ENCODE measurements at places on chromosomes 3 and 15.

GRCh38 chr3:60101621-60102020, 1051.8 kb upstream of the CFAP20DC start:
- no peak for DNase-seq

GRCh38 chr3:16496008-16496407, 17.5 kb downstream of the RFTN1 start:
- DNase-seq, result no peak

DNA sequence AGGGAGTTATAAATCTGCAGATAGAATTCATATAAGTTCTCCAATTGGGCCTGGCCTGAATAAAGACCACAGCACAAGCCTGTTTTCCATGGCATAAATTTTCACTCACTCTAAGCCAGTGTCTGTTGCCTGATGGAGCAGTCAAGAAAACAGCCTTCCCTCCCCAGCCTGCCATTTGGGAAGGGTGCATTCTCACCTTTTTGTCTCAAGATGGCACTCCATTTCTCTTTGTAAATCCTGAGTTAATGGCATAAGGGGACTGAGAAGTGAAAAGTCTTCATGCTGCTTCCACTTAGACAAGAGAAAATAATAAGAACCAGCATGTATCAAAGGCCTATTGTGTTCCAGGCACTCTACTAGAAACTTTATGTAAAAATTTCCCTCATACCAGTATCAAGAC, 115.6 kb upstream of the MANF start:
- no peak for DNase-seq

DNA sequence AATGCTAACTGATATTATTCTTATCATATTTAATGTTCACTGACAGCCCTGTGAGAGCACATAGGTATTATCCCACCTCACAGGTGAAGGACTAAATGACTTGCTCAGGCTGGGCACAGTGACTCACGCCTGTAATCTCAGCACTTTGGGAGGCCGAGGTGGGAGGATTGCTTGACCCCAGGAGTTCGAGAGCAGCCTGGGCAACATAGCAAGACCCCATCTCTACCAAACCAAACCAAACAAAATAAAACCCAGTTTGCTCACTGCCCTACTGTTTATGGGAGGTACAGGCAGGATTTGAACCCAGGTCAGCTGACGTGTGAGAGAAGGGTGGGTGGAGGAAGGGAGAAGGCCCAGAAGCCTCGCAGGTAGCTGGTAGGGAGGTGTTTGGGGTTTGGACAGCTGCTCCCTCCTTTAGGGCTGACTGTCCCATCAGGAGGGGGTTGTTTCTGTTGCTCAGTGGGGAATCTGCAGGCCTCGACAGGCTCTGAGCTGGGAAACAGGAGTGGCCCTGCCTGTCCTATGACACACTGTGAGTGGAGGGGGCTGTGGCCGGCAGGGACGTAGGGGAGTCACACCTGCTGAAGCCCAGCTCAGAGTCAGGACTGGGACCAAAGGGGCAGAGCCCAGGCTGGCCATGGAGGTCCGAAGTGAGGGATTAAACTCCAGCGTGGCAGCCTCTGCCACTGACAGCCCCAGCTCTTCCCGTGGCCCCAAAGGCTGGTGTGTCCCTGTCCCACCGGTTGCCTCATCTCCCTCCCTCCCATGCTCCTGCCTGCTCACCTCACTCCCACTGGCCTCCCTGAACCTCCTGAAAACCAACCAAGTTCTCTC, 25.3 kb downstream of the BHLHE40 start:
- DNase-seq, result no peak

DNA sequence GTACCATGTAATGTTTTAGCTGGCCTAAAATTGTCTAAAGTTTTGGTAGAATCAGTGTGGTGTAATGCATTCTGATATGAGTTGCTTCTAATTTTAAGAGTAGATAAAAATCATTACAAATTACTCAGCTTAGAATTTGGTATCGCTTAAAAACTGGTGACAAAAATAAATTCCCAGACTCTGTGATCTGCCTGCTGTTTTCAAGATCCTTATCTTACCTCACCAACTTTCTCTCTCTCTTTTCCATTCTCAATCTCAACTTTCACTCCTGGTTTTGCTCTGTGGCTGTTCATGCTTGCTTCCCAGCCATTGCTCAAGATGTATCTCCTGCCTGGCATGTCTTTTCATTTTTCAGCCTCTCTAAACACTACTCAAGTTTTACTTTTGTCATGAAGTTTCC, 45.7 kb downstream of the TCF12 start:
- DNase-seq, result no peak

- DNase-seq, result peak; percentile 72
Observed at GRCh38 chr15:94119923-94120775, 111.2 kb upstream of the MCTP2 start.

- DNase-seq, result no peak
Observed at GRCh38 chr3:88362428-88362827, 212.7 kb downstream of the C3orf38 start.

GRCh38 chr3:185316740-185317412, 46.1 kb upstream of the MAP3K13 start:
- no peak for DNase-seq

DNA sequence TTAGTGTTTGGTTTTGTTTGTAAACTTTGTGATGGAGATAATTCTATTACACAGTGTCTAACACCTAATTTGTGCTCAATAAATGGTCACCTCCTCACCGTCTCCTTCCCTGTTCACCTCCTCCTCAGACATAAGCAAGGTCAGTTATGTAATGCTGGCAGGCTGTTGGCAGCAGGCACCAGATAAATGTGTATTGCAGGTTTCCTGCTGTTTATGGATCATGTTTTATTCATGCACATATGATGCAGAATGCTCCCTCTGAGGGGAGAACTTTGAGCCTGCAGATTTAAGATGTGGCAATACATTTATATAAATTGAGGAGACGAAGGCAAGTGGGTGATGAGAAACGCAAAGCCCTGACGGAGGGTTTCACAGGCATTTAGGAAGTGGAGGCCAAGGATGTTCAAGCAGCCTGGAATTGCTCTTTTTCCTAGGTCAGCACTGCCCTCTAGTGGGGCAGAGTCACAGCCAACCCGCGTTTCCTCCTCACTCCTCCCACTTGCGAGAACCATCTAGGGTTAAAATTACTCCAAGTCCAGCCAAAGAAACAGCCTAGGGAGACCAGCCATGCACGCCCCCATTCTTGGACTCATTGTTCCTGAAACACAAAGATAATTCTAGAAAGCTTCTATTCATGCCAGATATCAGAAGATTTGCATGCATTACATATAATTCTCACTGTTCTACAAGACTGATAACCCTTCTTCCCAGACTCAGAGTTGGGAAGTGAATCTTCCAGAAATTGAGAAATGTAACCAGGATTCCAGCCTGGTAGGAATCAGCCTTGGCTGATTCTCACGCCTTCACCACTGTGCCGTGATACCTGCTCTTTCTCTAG, 228.7 kb downstream of the SLCO3A1 start:
- peak; percentile 86 for DNase-seq

DNA sequence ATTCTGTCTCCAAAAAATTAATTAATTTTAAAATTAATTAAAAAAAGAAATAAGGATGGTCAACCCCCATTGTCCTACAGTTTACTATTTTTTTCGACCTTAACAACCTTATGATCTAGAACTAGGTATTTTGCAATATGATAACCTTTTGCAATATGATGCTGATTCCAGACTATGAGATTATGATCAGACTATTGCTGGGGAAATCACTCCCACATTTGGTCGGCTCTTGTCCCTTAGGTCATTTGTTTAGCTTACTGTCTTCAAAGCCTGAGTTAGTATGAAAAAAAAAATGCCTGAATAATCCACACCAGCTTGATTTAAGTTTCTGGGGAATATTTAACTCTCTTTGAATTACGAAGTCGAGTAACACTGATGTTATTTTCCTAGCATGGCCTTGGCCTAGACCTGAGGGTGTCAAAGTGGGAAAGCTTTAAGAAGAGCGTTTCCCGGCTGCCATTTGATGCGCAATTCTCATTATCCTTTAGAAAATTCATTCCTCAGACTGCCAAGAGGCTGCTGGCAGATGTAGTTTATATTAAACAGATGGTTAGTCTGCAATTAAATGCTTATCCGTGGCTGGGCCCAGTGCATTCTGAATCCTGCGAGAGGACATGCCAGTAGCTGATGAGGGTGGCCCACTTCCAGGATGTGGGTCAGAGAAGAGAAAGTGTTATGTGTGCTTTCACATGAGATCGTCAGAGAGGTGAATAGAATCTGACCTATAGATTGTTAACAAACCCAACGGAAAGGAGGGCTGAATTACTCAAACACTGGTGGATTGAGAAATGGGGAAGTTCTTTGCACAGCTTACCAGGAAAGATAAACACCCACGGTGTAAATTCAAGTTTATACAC, 496.0 kb upstream of the THBS1 start:
- no peak for DNase-seq

GRCh38 chr3:47008851-47009224, 29.4 kb downstream of the NBEAL2 start:
- no peak for DNase-seq

GRCh38 chr15:47523681-47524475, 193.4 kb upstream of the SEMA6D start:
- DNase-seq, result no peak

GRCh38 chr15:91135201-91136130, 35.4 kb downstream of the SV2B start:
- DNase-seq, result no peak
